ENCODE measurements at places on chromosomes 4 and X.

GRCh38 chrX:103428525-103428924 is 52.2 kb downstream of the BEX3 start:
- DNase-seq: no peak

- DNase-seq: no peak
These were observed 2308.1 kb upstream of the AGA start for GRCh38 chr4:179750374-179750773.

DNA sequence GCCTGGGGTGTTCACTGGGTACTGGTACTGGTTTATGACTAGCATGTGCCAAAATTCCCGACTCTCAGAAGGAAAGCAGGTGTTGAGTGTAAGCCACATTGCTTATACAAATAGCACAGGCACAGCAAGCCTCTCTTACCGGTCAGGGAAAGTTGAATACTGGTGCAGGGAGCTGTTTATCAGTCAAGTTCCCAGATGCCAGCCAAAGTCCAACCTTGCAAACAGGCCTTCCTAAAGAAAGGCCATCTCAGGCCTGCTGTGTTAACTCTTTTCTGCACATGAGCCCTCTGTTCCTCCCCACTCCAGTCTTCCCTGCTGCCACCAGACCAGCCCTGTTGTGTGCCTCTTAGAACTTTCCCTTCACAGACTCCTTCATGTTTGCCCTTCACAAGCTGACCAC is 34.2 kb downstream of the PKD2 start:
- DNase-seq: no peak

GRCh38 chr4:146927695-146928094 is 18.0 kb downstream of the TTC29 start:
- DNase-seq: no peak

DNA sequence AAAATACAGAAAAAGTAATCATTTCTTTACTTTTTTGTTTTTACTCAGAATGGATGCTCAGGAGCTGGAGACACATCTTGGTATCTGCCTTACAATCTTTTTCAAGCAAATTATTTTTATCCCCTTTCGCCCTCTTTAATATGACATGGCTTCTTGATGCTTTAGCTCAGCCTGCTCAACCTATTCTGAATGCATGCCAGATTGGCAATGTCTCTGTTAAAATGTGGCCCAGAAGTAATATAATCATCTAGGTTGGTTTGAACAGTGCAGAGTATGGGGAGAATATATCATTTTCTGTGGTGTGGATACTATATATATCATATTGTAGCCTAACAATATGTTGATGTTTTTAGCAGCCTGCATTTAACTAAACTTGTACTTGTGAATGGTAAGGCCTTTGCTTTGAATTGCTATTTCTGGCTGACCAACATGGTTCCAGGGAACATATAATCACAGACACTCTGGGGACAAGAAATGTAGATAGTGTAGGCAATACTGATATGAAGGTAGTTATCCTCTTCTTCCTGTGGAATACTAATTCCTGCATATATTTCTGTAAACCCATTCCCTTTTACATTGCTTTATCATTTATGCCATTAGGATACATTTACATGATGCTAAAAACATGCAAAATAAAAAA is 282.7 kb downstream of the PPP3CA start:
- no peak for DNase-seq

GRCh38 chr4:26252349-26253025 is 68.3 kb upstream of the RBPJ start:
- DNase-seq: no peak

Data from CD4-positive, alpha-beta T cell (primary cell).